HFFc6 (cell line): ENCODE measurements at places on chromosomes 2 and 18. TPM values are rescaled to one million over a fixed set of nuclear protein-coding genes. Genes with fewer than 3 reads are reported as not detected.
A peak's percentile ranks its signal among the peaks of the same experiment; 100 is the strongest.

DNA sequence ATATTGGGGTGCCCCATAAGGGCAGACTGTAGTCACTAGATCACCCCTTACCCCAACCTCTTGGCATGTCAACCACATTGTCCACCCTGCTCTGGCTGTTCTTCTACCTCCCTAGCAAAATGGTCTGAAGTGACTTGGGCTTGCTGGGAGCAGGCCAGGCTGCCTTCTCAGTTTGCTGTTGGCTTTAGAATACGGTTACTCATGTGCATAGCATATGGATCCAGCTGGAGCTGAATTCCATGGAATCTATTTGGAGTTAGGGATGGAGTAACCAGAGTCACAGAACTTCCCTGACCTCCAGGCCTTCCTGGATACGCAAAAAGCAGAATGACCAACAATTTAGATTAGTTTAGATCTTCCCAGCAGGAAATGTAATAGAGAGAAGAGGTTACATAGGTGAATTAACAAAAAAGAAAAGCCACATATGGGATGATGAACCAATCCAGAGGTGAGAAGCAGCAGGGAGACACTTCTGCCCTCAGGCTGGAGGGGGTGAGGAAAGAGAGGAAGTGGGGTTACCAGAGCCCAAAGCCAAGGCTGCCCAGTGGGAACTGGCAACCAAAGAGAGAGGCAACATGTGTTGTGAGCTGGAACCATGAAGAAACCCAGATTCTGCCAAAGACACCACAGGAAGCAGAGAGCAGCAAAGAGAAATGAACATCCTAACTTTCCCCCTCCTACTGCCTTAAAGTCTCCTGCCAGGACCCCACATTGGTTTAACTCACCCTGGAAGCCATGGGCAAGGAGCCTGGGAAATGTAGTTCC, 26.1 kb downstream of the PKDCC start:
- H3K27me3 ChIP-seq = peaks cover 42% of the 10 kb centered on the region
- no peaks in the 10 kb centered on the region for H3K4me1 ChIP-seq
- no peak overlapping the region for H3K4me3 ChIP-seq
- no peaks in the 10 kb centered on the region for H3K36me3 ChIP-seq
- no peak overlapping the region for H3K27ac ChIP-seq

DNA sequence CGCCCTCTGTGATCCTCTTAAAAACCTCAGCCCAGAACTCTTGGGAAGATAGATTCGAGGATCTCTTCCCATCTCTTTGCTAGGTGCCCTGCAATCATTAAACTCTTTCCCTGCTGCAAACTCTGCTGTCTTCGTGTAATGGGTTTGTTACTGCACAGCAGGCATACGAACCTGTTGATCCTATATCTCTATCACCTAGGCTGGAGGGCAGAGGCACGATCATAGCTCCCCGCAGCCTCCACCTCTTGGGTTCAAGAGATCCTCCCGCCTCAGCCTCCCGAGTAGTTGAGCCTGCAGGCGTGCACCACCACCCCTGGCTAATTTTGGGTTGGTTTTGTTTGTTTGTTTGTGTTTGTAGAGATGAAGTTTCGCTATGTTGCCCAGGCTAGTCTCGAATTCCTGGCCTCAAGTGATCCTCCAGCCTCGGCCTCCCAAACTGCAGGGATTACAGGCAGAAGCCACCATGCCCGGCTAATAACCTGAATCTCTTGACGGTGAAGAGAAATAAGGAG, 493 bp upstream of the BBS5 start:
- H3K27me3 ChIP-seq = no peaks in the 10 kb centered on the region; the same call in 1 of the 2 replicates
- peak overlapping the region; percentile 93 for H3K4me3 ChIP-seq
- peaks cover 26% of the 10 kb centered on the region for H3K4me1 ChIP-seq

GRCh38 chr2:231614559-231615057, 21.9 kb downstream of the TEX44 start:
- peak overlapping the region; percentile 81 for H3K27ac ChIP-seq
- peaks cover 6% of the 10 kb centered on the region; the same call in 1 of the 2 replicates for H3K27me3 ChIP-seq
- H3K4me3 ChIP-seq = peak overlapping the region; percentile 71
- no peak for DNase-seq
- peaks cover 41% of the 10 kb centered on the region for H3K4me1 ChIP-seq

- no peak overlapping the region for H3K4me3 ChIP-seq
- no peaks in the 10 kb centered on the region; the same call in 1 of the 2 replicates for H3K4me1 ChIP-seq
- DNase-seq = no peak
Measured at GRCh38 chr18:63140997-63141777, 178.4 kb downstream of the BCL2 start.

GRCh38 chr2:138296365-138296764, 205.2 kb upstream of the SPOPL start:
- no peaks in the 10 kb centered on the region for H3K36me3 ChIP-seq
- H3K4me1 ChIP-seq = peaks cover 5% of the 10 kb centered on the region; the same call in 1 of the 2 replicates
- H3K4me3 ChIP-seq = no peak overlapping the region
- no peak overlapping the region for H3K27ac ChIP-seq
- H3K27me3 ChIP-seq = no peaks in the 10 kb centered on the region

GRCh38 chr2:182050333-182051135, 64.9 kb downstream of the PPP1R1C start:
- no peak for DNase-seq
- H3K27me3 ChIP-seq = no peaks in the 10 kb centered on the region
- no peak overlapping the region for H3K4me3 ChIP-seq
- H3K36me3 ChIP-seq = no peaks in the 10 kb centered on the region

GRCh38 chr18:59633317-59633716, 63.9 kb downstream of the CCBE1 start:
- peak overlapping the region; percentile 84 for H3K27ac ChIP-seq
- H3K4me1 ChIP-seq = peaks cover 92% of the 10 kb centered on the region
- H3K27me3 ChIP-seq = peaks cover 5% of the 10 kb centered on the region
- H3K4me3 ChIP-seq = peak overlapping the region; percentile 55

DNA sequence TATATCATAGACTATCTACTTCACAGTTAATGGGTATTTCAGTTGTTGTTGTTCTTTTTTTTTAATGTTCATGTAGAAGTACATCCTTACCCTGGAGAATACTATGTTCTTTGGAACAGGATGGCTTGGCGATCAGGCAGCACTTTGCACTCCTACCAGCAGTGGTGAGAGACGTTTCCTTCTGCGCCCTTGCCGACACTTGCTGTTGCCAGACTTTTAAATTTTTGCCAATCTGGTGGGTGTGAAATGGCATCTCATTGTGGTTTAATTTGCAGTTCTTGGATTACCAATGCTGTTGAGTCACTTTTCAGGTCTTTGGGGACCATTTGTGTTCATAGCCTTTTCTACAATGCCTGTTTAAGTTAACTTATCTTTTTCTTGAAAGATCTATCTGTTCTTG, 197.3 kb downstream of the SH3RF3 start:
- no peak overlapping the region for H3K4me3 ChIP-seq
- H3K4me1 ChIP-seq = peaks cover 85% of the 10 kb centered on the region
- no peak overlapping the region for H3K27ac ChIP-seq
- DNase-seq = no peak

DNA sequence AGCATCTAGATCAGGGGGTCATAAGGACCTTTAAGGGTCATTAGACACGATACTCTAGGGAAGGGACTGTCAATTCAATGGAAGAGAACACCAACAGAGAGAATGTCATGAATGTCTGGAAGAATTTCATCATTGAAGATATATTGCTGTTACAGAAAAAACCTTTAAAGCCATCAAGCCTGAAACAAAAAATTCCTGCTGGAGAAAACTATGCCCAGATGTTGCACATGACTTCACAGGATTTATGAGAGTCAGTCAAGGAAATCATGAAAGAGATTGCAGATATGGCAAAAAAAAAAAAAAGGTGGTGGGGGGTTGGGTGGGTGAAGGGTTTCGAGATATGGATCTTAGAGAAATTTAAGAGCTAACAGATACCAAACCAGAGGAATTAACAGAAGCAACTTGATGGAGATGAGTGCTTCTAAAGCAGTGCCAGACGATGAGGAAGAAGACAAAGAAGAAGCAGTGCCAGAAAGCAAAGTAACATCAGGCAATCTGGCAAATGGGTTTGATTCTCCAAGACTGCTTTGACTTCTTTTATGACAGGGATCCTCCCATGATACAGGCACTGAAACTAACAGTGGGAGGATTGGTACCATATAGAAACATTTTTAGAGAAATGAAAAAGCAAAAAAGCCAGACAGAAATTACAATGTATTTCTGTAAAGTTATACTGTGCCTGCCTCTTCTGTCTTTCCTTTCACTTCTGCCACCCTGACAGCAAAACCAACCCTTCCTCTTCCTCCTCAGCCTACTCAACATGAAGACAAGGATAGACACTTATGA, 28.5 kb downstream of the MAP4K3 start:
- H3K27me3 ChIP-seq = no peaks in the 10 kb centered on the region
- H3K4me3 ChIP-seq = peak overlapping the region; percentile 56
- peaks cover 97% of the 10 kb centered on the region for H3K4me1 ChIP-seq
- DNase-seq = no peak
- peaks cover 13% of the 10 kb centered on the region for H3K36me3 ChIP-seq

- DNase-seq = no peak
- peaks cover 4% of the 10 kb centered on the region; the same call in 1 of the 2 replicates for H3K36me3 ChIP-seq
- H3K27me3 ChIP-seq = no peaks in the 10 kb centered on the region
- H3K4me3 ChIP-seq = no peak overlapping the region
- H3K4me1 ChIP-seq = peaks cover 28% of the 10 kb centered on the region
Measured at GRCh38 chr2:24850944-24851343, 57.7 kb downstream of the CENPO start.

DNA sequence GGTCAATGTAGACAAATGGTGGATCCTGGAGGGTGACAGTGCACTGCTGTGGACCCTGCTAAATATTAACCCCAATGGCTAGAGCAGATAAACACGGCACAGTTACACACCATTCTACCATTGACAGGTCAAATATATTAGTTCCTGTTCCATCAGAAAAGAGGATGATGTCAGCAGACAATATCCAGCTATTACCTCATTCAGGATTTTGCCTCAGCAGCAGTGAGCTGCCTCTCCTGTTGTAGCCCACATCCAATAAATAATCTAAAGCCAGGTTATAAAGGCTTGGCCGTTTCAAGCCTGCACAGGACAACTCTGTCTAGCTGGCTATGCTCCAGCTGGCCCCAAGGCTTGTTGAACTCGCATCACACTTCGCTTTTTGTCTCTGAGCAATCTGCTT, 31.6 kb upstream of the NETO1 start:
- no peaks in the 10 kb centered on the region for H3K4me1 ChIP-seq
- H3K27ac ChIP-seq = no peak overlapping the region
- DNase-seq = no peak
- H3K4me3 ChIP-seq = no peak overlapping the region

GRCh38 chr18:11504962-11505361, 104.4 kb upstream of the SLC35G4 start:
- no peaks in the 10 kb centered on the region; the same call in 1 of the 2 replicates for H3K36me3 ChIP-seq
- peaks cover 22% of the 10 kb centered on the region for H3K4me1 ChIP-seq
- no peak overlapping the region for H3K27ac ChIP-seq
- no peak overlapping the region for H3K4me3 ChIP-seq
- DNase-seq = no peak

DNA sequence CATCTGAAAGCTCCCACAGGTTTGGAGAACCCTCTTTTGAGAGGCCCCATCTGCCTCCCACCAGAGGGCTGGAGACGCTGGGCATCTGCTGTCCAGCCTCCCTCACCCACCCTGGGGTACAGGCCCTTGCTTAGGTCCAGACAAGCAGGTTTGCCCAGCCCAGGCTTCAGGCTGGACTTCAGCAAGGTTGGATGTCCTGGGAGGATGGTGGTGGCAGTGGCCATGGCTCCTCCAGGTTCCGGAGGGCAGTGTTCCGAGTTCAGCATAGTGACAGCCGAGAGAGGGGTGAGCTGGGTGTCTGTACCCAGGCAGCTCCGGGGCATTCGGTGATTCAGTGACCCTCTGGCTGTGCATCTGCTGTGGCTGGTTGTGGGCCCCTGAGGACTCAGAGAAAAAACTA, 58.2 kb upstream of the HDAC4 start:
- no peak overlapping the region for H3K27ac ChIP-seq
- no peak for DNase-seq
- H3K4me3 ChIP-seq = no peak overlapping the region
- H3K4me1 ChIP-seq = no peaks in the 10 kb centered on the region
- H3K36me3 ChIP-seq = no peaks in the 10 kb centered on the region
- peaks cover 4% of the 10 kb centered on the region for H3K27me3 ChIP-seq

DNA sequence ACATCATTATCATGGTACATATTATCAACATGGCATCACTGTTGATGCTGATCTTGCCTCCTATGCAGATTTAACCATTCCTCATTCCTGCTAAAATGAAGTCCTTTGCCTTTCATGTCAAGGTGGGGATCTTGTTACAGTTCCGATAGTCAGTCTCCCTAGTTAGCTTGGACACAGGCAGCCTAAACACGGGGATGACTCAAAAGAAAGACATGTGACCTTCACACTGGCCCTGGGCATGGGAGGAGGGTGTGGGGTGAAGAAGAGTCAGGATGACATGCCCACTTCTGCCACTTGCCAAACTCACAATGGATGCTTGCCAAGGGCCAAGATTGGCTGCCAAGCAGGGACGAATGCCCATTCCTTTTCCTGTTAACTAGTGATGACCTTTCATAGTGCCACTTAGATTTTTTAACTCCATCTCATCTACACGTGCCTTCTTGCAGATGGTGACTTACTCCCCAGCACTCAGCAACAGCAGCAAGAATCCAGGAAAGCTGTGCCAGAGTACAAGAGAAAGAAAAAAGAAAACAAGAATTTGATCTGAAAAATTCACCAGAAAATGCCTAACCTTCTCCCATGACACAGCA, 13.9 kb upstream of the SLC1A4 start:
- H3K4me3 ChIP-seq = peak overlapping the region; percentile 54
- peak; percentile 74 for DNase-seq
- H3K36me3 ChIP-seq = no peaks in the 10 kb centered on the region
- peaks cover 4% of the 10 kb centered on the region for H3K27me3 ChIP-seq
- peaks cover 43% of the 10 kb centered on the region for H3K4me1 ChIP-seq

DNA sequence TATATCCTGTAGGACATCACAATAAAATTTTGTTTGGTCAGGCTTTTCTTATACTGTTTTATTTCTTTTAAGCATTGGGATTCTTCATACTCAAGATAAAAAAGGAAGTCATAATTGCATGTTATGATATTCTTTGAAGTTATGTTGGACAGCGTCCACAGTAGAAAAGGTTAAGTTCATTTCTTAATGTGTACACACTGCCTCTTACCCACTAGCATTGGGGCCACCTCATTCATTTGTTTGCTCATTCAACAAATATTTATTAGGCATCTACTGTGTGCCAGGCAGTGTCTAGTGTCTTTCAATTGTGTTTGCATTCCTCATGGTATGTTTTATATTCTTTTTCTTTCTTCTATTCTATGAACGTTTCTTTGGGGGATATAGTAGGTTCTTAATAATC, 70.2 kb downstream of the PTPRM start:
- H3K27me3 ChIP-seq = no peaks in the 10 kb centered on the region
- no peaks in the 10 kb centered on the region for H3K36me3 ChIP-seq
- no peak overlapping the region for H3K27ac ChIP-seq
- no peak overlapping the region for H3K4me3 ChIP-seq
- peaks cover 32% of the 10 kb centered on the region for H3K4me1 ChIP-seq
- no peak for DNase-seq

DNA sequence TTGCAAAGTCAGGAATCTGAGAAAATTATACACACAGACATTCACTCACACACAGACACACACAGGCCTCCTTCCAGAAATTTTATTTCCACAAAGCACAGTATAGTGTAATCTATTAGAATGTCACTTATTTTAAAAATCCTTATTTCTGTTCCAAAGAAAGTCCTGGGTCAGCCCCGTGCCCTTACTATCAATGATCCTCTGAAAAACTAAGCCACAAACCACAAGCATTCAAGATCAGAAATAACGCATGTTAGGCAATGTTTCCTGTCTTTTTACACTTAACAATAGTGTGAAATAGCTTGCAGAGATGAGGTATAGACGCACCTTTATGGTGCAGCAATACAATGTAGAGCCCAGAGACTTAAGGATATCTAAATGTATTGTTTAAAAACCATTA, 25.8 kb downstream of the TBC1D8 start:
- peaks cover 44% of the 10 kb centered on the region for H3K4me1 ChIP-seq
- peak overlapping the region; percentile 85 for H3K27ac ChIP-seq
- no peaks in the 10 kb centered on the region for H3K36me3 ChIP-seq

ANKRD36B gene
- total RNA-seq = 4.2 to 6.6 TPM (median 4.7 TPM) in 3 replicates

MC2R gene
- not detected in 3 replicates for total RNA-seq

APCDD1 gene
- not detected in 2 replicates for total RNA-seq

CABYR gene
- total RNA-seq = 1.6 and 3.3 TPM in 2 replicates

EVX2 gene
- not detected in 3 replicates for total RNA-seq

ACOXL gene
- total RNA-seq = not detected in 3 replicates

STARD6 gene
- 0.31 TPM in 1 of 3 replicates, not detected in the others for total RNA-seq
